ENCODE measurements at places on chromosomes 11 and 22.

- DNase-seq = no peak
Measured at GRCh38 chr11:88340366-88340935, 2.9 kb upstream of the CTSC start.

- no peak for DNase-seq
Measured at GRCh38 chr11:72105888-72106287, at the start of gene TOMT. TSS of gene TOMT (plus strand) at chr11:72105924. CDS start at chr11:72105952, 28 bp downstream.

DNA sequence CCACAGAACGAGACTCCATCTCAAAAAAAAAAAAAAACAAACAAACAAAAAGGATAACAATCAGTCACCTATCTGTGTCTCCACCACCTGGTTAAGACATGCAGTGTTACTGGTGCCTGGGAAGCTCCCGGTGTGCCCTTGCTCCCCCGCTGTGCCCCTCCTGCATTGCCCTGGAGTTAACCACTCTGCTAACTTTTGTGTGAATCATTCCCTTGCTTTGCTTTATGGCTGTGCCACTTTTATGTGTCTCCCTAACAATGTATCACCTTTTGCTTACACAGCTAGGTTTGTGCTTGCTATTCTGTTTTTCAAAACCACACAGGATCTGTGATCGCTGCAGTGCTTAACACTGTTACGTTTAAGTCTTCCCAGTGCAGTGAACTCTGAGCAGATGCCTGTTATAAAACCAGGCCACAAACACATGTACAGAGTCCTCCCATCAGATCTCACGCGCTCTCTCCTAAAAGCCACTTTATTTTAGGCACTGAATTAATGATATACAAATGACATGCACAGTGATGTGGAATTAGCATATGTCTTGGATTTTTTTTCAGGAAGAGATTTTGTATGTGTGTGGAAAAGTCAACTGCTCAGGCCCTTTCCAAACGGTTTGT lies 69.9 kb downstream of the BUD13 start:
- DNase-seq = no peak

GRCh38 chr22:21626073-21626734 lies 3.6 kb downstream of the YDJC start:
- DNase-seq = no peak

Measured in stimulated activated CD8-positive, alpha-beta memory T cell treated with anti-CD3 and anti-CD28 coated beads, Interleukin-4, amount 100 ng/mL, for 4 hours (primary cell).